ENCODE measurements at places on chromosomes 1 and 21.
A peak's percentile ranks its signal among the peaks of the same experiment; 100 is the strongest.

GRCh38 chr1:90831910-90832309 is 114.8 kb upstream of the BARHL2 start:
- no peak for DNase-seq

DNA sequence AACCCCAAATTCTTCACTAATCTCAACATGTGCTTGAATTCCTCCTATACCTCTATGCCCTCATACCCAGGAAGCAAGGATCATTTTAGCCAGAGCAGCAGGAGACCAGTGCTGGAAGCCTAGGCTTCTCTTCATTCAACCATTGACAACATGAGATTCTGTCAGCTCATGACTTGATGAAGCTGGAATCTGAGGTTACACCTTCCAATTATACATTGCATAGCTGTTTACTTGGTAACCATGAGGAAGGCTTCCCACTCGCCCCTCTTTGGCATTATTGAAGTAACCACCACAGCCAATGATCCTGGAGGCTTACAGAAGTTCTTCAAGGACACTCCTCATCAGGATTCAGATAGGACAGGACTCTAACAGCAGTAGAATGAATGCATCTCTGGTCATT is 160.3 kb downstream of the TPR start:
- no peak for DNase-seq

DNA sequence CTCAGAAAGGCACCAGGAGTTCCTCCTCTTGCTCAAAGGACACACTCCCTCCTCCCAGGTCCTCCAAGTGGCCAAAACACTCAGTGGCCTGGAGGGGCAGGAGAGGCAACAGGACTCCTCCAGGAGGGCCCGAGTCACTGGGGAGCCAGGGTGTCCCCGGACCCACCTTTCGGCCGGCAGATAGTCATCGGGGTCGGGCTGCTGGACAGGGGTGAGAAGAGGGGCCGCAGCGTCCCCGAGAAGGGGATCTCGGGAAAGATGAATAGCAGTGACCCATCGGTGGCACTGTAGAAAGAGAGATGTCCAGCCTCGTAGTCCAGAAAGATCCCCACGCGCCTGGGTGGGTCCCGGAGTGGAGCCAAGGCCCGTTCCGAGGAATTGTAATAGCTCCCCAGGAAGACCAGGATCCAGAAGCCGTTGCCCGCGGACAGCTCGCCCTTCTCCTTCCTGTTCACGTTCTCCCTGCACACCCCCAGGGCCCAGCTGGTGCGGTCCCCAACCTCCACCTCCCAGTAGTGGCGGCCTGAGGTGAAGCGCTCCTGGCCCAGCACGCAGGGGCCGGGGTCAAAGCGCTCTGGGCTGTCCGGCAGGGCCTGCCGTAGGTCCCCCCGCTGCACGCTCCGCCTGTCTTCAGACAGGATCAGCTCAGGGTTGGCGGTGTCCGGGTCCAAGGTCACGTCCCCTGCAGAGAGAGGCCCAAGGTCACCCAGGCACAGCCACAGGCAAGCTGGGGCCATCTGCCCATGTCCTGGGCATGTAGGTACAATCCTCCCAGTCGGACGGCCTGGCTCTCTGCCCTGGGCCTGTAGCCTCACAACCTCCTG is 11.9 kb downstream of the TRIM11 start:
- no peak for DNase-seq

DNA sequence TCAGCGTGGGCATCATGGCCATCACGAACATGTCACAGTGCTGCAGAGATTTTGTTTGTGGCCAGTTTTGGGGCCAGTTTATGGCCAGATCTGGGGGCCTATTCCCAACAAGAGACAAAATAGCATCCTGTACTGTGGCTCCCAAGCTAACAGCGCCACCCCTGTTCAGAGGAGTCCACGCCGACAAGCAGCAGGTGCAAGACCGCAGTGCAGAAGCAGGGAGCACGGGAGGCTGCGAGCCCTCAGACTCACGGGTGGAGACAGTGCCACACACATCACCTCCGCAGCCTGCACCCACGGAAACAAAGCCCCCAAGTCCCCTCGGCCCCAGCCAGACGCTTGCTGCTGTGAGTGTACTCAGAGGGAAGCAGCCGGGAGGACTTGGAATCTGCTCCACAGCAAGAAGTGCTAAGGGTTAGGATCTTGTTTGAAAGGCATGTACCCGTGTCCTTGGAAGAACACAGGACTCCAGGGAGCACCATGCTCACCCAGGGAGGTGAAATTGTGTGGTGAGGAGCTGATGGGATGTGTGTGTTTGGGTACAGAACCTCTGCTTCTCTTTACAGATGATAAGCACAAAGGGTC is 7.1 kb downstream of the TCP10L start:
- peak; percentile 62 for DNase-seq

GRCh38 chr1:97553971-97554370 is 366.9 kb downstream of the DPYD start:
- DNase-seq, result no peak

DNA sequence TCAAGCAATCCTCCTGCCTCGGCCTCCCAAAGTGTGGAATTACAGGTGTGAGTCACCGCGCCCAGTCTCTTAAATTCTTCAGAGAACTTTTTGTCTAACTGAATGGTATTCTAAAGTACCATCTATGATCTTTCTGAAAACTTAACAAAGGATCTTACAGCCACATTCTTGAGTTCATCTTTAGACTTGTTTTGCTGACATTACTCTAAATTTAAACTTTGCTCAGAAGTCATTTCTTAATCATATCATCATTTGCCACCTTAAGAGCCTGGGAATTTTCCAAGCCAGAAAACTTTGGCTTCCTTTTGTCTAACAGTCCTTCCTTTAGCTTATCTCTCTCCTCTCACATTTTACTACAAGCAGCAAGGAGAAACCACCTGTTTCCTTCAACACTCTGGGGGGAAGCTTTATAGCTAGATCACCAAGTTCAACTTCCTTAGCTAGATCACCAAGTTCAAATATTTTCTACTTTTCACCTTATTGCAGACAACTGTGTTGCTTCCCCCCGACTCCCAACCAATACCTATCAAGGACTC is 5.4 kb upstream of the ZBTB8A start:
- DNase-seq, result no peak

- no peak for DNase-seq
These were observed 111.5 kb downstream of the SEC16B start for GRCh38 chr1:177858332-177858821.

GRCh38 chr1:91779548-91780021 is 106.4 kb downstream of the TGFBR3 start:
- DNase-seq, result no peak

DNA sequence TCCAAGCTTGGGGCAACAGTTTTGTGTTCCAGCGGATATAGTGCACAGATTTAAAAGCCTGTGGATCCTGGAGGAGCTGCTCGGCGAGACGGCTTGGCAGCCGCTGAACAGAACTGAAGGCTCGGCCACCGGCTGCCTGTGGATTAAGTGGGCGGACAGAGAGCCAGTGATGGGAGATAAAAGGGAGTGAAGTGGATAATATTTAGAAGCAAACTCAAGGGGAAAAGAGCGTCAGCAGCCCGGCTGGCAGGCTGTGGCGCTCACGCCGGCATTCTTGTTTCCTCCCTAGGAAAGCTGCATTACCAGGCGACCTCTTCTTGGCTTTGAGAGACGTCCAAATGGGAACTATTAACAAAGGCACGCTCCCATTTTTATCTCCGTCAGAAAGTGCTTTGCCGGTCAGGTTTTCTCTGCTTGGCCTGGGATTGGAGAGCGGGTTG is 10.4 kb downstream of the TRABD2B start:
- no peak for DNase-seq

DNA sequence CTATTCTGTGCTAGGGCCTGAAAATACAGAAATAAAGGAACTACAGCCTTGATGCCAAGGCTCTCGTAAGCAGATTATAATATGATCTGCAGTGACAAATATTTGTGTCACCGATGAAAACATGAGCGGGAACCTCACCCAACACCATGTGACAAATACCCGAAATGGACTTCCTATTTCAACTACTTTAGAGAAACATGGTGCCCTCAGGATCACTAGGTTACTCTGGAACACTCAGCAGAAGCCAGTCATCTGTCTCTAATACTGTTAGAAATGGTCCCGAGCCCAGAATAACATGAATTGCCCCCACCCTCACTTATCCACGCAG is 463 bp upstream of the VAMP3 start:
- DNase-seq, result peak; percentile 2

DNA sequence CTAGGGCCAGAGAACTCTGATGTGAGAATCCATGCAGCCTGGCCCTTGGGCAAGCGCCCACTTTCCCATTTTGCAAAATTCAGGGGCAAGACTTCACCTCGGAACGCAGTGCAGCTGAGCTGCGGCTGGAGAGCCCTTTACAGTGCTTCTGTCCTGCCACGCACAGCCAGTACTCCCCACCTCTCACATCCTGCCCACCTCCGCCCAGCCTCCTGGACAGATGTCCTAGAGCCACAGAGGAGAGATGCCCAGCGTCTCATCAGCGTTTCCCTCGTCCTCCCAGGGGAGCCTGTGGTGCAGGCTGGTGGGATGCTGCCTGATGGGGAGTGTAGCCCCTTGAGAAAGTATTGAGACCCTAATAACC is 29.6 kb downstream of the RUNX3 start:
- no peak for DNase-seq

- DNase-seq, result no peak
These were observed 467.0 kb upstream of the USP24 start for GRCh38 chr1:55682198-55682597.

DNA sequence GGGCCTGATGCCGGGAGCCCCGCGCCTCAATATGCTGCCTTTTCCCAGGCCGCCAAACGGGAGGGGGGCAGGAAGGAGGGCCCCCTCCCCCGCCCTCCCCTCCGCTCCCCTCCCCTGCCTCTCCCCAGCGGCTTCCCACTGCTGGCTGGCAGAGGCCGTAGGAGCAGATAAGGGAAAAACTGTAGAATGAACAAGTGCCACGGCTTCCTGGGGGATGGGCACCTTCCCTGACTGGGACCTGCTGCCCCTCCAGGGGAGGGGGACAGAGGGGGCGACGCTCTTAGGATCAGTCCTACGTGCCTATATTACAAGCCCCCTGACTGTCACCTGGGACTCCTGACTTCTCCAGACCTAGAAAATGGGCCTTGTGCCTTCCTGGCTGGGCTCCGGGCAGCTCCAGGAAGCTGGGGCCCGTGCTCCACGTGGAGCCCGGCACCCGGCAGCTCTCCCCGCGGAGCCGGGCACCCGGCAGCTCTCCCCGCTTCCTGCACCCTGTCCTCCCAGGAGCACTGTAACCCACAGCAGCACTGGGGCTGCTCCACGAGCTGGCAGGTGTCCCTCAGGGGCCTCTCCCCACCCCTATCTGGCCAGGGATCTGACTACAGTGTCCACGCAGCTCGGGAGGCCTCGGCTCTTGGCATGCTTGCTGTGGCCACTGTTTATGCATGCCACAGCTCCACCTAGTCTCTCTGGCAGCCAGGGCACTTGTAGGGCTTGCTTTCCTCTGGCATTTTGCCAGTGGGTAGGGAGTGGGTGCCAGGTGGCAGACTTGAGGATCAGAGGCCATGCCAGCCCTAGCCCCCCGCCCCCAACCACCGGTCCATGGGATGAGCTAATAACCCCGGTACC is 674 bp upstream of the HES5 start:
- DNase-seq, result no peak

DNA sequence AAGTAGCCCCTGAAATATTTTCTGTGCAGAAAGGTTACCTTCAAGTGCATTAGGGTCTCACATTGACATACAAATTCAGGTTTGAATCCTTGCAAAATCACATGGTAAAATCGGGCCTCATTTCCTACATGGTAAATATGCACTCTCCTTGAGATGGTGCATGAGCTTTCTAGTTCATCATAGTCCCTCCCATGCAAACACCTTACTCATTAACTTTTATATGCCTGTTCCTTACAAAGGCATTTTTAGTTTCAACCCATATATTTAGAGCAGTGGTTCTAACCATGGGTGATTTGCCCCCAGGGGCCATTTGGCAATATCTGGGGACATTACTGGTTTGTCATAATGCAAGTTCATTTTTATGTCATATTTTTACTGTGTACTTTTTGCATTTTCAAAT is 37.2 kb downstream of the PBX1 start:
- no peak for DNase-seq

DNA sequence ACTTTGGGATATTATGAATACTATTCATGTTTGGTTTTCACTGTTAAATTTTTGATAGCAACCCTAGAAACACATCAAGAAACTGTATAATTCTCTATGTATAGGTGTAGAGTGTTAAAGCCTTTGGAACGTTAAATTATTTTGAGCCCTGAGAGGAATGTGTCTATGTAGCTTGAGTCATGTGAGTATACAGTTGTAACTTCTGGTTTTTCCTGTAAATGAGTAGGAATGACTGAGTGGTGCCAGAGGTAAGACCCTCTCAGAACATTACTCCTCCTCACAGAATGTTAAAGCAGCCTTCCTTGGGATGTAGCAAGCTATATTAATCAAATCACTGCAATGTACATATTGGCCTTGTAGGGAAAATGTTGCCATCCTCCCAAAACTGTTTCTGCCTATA is 69.0 kb downstream of the C1orf21 start:
- no peak for DNase-seq

DNA sequence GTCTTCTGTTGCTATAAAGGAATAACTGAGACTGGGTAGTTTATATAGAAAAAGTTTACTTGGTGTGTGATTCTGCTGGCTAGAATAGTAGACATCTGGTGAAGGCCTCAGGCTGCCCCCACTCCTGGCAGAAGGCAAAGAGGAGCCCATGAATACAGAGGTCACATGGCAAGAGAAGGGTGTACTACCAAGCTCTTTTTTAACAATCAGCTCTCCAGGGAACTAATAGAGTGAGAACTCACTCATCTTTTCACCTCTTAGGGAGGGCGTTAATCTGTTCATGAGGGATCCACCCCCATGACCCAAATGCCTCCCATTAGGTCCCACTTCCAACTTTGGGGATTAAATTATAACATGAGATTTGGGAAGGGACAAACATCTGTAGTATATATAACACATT is 9.3 kb downstream of the DTL start:
- no peak for DNase-seq

DNA sequence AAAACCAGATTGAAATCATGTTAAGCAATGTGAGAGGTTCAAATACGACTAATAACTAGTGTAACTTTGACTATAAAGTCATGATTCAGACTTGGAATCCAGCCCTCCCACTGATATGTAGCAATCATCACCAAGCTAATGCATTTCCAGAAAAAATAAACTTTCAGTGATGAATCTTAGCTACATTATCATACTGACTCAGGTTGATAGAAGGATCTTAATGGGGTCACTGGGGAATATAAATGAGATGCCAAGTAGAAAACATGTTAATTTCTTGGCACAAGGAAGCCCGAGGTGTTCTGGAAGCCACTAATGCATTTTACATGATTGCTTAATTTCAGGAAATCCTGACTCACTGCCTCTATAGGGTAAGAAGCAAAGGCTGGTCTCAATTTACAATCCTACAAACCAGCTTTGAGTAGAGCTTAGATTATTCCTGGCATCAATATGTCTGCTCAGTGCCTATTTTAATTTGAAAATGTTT is 67.7 kb downstream of the SELENOF start:
- no peak for DNase-seq

GRCh38 chr1:67540733-67541125 is 110.5 kb upstream of the SERBP1 start:
- DNase-seq, result no peak

GRCh38 chr1:119338757-119339156 is 29.8 kb upstream of the HAO2 start:
- DNase-seq, result no peak

- peak; percentile 27 for DNase-seq
These were observed 142.2 kb upstream of the KRTAP19-8 start for GRCh38 chr21:31180256-31181081.

GRCh38 chr1:47776667-47777131 is 220.5 kb downstream of the TRABD2B start:
- no peak for DNase-seq

GRCh38 chr1:88647749-88648415 is 36.2 kb upstream of the PKN2 start:
- no peak for DNase-seq

- DNase-seq, result no peak
These were observed 1.8 kb downstream of the MX2 start for GRCh38 chr21:41363370-41364270.

Data from LoVo (cell line).